ENCODE measurements at places on chromosomes 16 and 17. TPM values are rescaled to one million over a fixed set of nuclear protein-coding genes. Genes with fewer than 3 reads are reported as not detected.

Gene TMEM204
- total RNA-seq, result 40.0 TPM

Gene PGP
- 21.4 TPM for total RNA-seq

Gene MT1E
- 178 TPM for total RNA-seq

Gene IRX6
- total RNA-seq, result not detected

Gene KRT9
- total RNA-seq, result not detected

DNA sequence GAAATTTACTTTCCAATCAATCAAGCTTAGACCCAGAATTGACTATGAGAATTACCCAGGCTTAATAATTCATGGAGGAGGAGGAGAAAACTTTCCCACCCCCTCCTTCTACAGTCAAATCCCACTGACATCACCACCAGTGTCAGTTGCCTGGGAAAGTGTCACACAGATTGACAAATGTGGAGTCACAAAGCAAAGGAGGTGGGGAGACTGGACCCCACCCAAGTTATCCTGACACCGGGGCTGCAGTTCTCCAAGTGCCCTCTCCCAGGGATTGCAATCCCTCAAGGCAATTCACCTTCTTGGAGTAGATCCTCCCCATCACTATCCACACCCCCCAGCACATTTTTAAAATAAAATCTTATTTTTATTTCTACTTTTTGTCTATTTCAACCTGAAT, 100.2 kb upstream of the CDH11 start:
- no peak overlapping the region for H3K4me3 ChIP-seq
- no peak for DNase-seq
- H3K36me3 ChIP-seq, result no peaks in the 10 kb centered on the region
- H3K27me3 ChIP-seq, result no peaks in the 10 kb centered on the region
- no peak overlapping the region for H3K27ac ChIP-seq

Gene XYLT2
- 43.6 TPM for total RNA-seq

Gene TCAP
- not detected for total RNA-seq

GRCh38 chr16:4689864-4690704, 3.3 kb upstream of the NUDT16L1 start:
- H3K27ac ChIP-seq, result no peak overlapping the region
- no peak for DNase-seq
- H3K4me1 ChIP-seq, result peaks cover 7% of the 10 kb centered on the region
- no peaks in the 10 kb centered on the region for H3K36me3 ChIP-seq
- no peak overlapping the region for H3K4me3 ChIP-seq

DNA sequence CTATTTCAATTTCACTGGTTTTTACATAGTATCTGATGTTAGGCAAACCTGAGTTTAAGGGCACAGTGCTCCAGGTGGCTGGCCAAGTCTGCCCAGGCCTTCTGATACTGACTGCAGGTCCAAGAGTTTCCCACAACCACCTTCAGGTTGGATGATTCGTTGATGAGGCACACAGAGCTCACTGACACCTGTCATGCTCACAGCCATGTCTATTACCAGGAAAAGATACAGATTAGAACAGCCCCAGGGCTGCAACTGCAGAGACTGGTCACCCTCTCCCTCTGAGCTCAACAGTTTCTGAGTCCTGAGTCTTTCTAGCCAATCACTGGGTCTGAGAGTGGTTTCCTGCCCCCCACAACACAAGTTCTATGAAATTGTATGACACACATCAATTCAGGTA, 37.2 kb downstream of the MEAK7 start:
- H3K4me3 ChIP-seq, result no peak overlapping the region
- peak; percentile 32 for DNase-seq
- no peaks in the 10 kb centered on the region for H3K27me3 ChIP-seq
- no peaks in the 10 kb centered on the region for H3K4me1 ChIP-seq
- no peak overlapping the region for H3K27ac ChIP-seq

Data from GM23248 (cell line).